ENCODE measurements at places on chromosomes 12 and 14.

DNA sequence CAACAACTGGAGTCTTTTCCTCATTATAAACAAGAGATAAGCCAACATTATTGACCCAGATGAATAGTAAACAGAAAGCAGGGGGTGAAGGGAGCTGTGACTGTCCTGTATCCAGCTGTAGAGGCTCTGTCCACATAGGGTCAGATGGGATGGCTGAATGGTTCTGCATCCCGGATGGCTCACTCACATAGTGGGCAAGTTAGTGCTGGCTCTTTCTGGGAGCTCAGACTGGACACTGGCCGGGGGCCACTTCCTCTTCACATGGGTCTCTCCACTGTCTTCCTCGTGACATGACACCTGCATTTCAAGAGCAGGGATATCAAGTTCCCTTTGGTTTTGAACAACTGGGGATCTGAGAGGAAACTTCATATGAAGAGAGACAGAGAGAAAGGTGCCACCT is 969.6 kb upstream of the TMEM132C start:
- DNase-seq: no peak

DNA sequence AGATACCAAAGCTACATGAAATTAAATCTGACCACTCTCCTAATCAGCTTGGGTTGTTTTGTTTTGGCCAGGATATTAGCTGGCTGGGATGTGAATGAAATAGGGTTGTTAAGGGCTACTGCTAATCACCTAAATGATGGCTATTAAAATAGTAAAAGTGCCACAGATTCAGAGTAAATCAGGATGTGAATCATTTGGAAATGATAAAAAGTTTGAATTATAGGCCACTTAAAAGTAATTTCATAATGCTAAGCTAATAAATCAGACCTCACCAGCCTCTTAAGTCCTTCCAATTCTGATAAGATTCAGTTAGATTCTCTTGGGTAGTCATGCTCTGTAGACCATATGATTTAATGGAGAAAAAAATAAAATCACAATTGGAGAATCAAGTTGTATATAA is 12.0 kb downstream of the HELB start:
- DNase-seq: no peak

- no peak for DNase-seq
These were observed 182.0 kb downstream of the CACNA1C start for GRCh38 chr12:2234646-2235350.

- no peak for DNase-seq
These were observed 107.1 kb downstream of the PLEKHA5 start for GRCh38 chr12:19236656-19237055.

DNA sequence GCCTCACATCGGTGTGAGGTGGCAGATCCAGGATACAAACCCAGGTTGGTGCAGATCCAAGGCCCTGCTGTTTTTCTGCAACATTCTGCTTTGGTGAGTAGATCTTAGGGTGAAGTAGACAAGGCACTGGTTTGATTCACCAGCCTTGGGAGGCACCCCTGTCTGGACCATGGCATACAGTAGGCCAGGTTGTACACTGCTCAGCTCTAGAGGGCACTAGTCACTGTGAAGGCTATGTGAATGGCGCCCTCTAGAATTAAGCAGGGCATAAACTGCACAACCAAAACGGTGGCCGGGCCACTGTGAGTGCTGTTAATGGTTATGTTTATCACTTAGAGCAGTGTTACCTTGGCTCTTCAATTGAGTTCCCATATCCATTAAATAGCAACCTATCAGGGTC is 280.6 kb upstream of the PWP1 start:
- DNase-seq: no peak

DNA sequence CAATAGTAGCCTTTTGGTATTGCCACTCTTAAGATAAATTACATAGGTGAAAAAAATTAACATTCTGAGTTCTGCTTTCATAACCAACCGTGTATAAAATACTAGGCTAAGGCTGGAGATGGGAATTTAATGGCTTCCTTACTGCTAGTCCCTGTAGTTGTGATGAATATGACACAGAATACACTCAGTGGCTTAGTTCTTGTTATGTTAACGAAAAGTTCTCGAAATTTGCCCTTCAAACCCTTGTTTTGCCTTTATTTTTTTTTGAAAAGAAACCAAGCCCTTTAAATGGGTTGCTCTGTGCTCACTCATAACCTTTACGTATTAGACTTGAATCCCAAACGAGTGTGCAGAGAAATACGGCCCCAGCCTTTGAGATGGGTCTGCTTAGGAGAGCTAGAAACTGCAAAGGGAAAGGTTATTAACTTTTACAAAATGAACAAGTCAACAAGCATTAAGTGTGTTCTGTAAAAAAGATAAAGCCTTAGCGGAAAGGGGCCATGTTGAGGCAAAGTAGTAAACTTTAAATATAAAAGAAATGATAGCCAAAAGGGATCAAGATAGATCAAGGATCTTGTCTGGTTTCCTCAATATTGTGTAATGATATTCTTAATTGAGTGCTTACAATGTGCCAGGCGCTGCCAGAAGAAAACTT is 1.7 kb downstream of the NUDT4 start:
- DNase-seq: no peak

- no peak for DNase-seq
These were observed 27.2 kb downstream of the DMAC2L start for GRCh38 chr14:50339178-50339804.

DNA sequence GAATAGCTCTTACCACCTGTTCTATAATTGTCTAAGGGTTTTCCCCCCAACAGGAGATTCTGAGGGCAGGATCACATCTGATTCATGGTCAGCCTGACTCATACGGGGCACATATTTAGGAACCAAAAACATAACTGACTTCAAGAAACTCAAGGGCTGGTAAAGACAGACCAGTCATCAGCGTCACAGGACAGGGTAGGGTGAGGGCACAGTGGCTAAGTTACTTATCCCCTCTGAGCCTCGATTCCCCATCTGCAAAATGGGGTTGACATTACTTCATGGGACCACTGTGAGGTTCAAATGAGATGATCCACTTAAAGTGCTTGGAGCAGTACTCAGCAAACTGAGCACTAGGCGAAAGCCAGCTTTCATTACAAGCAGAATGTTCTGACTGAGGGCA is 606 bp downstream of the CINP start:
- no peak for DNase-seq

GRCh38 chr12:24014915-24015832 is 65.7 kb upstream of the SOX5 start:
- DNase-seq: no peak

DNA sequence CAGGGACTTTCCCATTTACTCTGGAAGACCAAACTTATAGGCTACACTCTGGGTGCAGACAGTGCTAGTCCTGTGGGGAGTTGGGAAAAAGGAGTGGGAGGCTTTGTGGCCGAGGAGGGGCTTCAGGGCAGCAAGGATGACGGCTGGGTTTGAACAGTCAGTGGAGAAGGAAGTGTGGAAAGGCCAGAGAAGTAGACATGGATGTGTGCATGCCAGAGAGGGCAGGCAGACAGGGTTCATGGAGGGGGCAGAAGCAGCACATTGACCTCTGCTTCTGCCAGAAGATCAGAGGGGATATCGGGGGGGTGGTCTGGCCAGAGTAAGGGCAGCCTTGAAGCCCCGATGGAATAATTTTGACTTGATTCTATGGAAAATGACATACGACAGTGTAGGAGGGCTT is 27.2 kb upstream of the KCNA5 start:
- DNase-seq: no peak

DNA sequence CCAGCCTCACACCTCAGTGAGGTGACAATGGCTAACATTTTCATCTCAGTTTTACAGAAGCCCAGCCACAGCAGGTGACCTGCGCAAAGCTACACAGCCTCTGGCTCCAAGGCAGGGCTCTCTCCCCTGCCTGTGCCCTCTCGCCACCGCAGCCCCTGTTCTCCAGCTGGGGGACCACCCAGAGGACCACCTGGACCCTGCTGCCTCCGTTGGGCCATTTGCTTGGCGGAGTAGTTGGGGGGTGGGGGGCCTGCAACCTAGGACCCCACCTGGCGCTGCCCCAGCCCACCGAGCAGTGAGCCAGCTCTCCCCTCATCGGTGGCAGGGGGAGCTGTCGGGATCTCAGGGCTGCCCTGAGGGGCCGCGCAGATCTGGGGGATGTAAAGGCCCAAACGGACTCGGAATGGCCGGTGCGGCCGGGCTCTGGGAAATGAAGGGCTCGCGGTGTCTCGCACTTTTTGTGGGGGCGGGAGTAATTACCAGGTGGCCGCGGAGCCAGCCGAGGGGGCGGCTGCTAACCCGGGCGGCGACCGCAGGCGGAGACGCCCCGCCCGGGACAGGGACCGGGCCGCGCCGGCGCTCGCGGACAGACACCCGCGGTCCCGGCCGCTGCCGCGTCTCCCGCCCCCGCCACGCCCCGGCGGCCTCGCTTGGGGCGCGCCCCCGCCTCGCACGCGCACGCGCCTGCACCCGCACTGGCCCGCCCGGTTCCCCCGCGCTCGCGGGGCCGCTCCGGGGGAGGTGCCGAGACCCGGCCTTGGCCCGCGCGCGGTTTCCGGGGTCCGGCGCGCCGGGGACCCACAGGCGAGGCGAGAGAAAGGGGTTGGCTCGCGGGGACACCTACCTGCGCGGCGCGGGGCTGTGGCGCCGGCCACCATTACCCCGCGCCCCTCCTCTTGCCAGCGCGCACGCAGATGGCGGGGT is 8.6 kb upstream of the GPR68 start:
- no peak for DNase-seq

DNA sequence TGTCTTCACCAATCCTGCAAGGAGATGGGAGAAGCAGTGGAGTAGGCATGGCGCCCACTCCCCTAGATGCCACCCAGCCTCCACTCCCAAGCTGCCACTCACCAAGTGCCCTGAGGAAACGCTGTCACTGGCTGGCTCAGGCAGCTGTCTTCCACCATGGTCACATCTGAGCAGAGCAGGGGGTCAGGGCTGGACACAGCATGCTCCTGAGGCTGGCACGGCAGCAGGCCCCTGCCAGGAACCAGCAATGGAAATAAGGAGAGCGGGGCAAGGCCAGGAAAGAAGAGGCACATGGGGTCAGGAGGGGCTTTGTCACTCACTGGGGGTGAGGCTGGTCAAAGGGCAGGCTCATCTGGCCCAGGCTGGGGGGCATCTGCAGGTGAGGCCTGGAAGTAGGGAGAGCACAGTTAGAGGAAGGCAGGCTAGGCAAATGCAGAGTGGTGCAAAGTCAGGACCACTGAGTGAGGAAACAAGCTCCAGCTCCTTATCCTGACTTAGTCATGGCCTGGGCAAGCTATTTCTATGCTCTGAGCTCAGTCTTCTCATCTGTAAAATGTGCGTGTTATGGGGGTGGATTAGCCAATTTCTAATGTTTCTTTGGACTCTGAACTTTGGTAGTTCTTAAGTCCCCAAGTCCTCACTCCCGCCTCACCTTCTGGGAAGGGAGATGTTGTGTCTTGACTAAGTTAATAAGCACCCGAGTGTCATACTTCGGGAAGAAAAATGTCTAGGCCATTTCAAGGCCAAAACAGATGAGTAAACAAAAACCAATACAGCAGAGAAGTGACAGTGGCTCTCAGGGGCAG is 8.0 kb downstream of the NAB2 start:
- DNase-seq: no peak

GRCh38 chr14:99757331-99758070 is 35.7 kb upstream of the EML1 start:
- DNase-seq: no peak

DNA sequence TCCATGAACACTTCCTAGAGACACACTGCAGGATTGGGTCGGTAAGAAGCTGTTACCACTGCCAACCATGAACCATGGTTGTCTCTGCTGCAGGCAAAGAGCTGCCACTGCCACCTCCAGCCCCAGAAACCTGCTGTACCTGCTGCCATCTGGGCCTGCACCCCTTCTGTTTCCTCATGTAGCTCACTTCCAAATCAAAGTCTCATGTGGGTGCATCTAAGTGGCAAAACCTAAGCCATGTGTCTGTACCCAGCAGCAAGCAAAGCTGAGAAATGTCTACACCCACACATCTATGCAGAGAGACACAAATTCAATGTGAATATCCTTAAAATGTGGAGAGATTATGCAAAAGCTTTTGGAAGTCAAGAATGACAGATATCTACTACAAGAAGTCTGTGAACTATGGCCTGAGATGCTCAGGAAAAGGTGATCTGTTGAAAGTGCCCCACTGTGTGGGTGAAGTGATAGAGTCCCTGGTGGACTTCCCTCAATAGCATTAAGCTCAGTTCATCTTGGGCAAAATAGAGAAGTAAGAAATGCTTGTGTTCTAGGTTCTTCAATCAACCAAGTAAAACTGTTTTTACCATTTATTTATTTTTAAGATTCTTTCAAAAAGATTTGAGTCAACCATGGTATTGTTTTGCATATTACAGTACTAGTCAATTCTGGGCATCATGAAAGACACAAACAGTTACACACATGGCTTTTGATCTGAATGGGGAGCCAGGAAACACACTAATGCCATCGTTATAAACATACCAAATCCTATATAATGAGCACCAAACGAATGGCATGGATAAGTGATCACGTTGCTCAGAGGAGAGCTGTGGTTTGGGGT is 64.4 kb downstream of the FOS start:
- DNase-seq: no peak

DNA sequence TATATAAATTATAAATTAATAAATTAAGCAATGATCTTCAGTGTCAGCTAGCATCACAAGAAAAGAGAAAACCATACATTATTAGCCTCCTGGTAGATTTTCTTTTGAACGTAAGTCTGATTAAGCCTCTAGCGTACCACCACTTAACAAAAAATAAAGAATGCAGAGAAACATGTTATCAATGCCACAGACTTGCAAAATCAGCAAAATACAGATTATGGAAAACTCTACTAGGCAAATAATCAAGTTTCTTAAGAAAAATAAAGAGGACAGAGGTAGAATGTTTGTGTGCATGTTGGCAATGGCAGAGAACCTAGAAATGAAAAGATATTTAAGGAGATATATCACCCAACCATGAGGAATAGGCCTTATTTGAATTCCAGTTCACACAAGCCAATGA is 8.4 kb upstream of the SRRM4 start:
- no peak for DNase-seq

- DNase-seq: no peak
These were observed 8.6 kb downstream of the ARHGAP9 start for GRCh38 chr12:57470970-57471656.

DNA sequence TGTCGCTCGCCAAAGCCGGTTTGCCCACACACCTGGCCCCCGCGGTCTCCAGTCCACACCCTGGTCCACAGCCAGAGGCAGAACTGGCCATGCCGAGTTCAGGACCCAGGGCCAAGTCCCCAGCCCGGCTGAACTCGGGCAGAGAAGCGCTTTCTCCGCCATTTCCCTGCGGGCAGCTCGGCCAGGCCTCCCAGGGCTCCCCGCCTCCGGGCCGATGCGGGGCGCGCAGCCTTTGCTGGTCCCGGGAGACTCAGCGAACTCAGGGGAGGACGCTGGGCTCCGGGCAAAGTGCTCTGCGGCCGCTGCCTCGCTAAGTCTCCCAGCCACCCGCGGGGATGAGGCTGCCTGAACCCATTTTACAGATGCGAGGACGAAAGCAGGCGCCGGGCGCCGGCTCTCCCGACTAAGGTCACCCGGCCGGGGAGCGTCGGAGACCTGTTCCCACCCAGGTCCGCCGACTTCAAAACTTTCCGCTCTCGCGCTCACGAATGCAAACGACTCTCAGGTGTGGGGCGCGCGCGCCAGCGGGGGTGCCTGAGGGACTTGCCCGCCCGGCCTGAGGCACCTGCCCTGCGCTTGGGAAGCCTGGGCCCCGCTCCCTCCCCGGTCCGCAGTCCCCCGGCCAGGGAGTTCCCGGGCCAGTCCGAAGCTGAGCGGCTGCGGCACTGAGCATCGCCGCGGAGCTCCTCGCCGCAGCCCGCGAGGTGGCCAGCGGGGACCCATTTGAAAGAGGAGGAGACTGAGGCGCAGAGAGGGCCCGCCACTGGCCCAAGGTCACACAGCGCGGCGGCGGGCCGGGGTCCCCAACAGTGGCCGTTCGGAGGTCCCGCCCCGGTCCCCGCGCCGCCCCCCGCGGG is 627 bp downstream of the TESC start:
- no peak for DNase-seq

GRCh38 chr14:24349742-24350141 is 10.0 kb upstream of the RIPK3 start:
- no peak for DNase-seq

Measured in right renal cortex interstitium (tissue), 3 donors.